Mucosa of gallbladder (tissue), 1 donor: ENCODE measurements at places on chromosomes 6 and 20. TPM values are rescaled to one million over a fixed set of nuclear protein-coding genes. Genes with fewer than 3 reads are reported as not detected.

GRCh38 chr20:4234128-4234527 is 218.8 kb upstream of the RNF24 start:
- no peak for DNase-seq

- no peak for DNase-seq
These were observed 130.0 kb upstream of the GMDS start for GRCh38 chr6:2375443-2375842.

GRCh38 chr6:75931011-75931680 is 141.3 kb downstream of the IMPG1 start:
- no peak for DNase-seq

TMEM242 gene
- total RNA-seq: 13.1 TPM

DNA sequence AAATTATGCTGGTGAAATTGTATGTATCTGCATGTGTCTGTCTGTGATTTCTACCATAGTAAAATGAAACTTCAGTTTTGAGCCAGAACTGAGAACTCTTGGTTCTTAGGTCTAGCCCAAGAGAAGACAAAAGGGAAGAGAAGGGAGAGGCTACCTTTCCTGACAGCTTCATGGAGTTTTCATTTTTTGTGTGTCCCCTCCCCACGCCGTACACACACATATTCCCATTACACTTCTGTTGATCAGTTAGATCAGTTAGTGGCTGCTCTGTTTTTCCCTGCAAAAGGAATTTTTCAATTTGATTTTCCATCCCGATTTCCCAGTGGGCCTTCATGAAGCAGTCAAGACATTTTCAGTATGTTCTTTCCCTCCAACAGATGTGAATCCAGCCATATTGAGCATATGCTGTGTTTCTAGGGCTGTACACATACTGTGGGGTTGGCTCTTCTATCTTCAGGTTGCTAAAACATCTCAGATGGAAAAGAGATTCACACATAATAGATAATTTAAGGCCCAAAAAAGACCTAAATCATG is 52.5 kb downstream of the HIVEP1 start:
- no peak for DNase-seq

CGA gene
- total RNA-seq: not detected
